ENCODE measurements at places on chromosomes 2 and 18.

DNA sequence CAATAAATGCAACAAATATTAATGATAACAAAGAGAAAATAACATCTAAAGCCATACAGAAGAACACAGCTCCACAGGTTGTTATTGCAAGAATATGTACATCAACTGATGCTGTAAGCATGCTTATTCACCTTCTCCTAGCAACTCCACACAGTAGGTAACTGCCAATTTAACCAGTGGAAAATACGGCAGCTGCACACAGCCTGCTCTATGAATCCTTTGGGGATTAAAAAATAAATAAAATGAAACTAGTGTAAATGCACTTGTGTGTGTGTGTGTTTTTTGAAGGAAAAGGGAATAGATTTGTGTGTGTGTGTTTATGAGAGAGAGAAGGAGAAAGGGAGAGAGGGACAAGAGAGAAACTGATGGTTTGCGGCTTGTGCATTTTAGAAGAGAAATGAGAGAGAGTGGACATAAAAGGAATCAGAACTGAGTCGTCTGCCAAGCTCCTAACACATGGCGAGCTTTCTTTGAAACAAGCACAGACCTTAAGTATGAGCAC is 96.2 kb upstream of the PDE1A start:
- no peak for DNase-seq

GRCh38 chr2:162155093-162155492 is 3.0 kb upstream of the GCG start:
- DNase-seq: no peak

DNA sequence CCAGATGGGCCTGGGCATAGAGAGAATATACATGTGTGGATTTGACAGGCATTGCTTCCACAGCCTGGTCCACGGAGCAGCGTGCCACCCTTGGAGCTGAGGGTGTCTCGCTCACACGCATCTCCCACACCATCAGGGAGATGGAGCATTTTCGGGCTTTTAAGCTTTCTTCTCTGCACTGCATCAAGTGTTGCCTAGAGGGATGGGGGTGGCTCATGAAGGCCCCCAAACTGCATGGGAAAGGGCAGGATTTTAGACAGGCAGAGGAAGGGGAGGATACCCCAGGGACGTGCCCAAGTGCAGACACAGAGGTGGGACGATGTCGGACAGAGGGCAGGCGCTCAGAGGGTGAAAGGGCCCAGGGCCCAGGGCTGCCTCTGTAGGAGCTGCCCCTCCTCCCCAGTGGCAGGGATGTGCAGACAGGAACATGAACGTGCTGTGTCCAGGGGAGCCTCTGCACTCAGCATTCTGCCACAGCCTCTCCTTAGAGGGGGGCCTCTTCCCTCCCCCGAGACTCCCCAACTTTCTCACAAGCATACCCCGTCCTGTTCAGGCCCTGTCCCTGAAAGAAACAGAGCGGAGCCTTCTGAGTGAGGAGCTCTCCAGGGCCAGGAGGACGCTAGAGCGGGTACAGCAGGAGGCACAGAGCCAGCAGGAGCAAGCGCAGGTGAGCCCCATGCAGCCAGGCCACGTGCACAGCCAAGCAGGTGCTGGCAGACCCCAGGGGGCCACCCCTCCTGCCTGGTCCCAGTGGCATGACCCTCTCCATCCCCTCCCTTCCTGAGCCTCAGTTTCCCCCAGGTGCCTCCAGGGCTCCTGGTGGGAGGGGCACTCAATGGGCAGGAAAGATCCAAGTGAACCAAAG is 42.9 kb upstream of the SNED1 start:
- DNase-seq: no peak

GRCh38 chr18:655445-655844 is 2.0 kb upstream of the TYMS start:
- DNase-seq: no peak

DNA sequence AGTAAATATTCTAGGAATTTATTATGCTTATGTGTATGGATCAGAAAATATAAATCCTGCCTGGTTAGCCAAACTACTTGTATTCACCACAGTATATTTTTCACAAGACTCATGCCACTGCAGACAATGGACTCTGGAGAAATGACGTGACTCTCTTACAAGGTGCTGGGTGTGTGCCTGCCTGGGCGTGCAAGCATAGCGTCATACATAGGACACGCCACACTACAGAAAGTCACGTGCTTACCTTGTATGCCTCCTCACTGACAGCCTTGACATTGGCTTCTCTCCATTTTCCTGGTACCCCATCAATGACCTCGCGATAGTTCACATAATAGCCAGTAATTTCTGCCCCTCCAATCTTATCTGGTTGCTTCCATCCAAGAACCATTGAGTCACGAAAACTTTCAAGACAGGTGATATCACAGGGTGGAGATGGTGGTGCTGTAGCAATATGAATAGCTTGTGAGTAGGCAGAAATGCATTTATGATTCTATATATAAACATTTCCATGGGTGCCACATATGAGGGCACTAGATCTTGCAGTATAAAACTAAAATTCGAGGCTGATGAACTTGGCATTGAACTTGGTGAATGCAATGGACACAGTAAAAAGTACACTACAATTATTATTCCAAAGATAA is 93.2 kb downstream of the MYOM1 start:
- no peak for DNase-seq

DNA sequence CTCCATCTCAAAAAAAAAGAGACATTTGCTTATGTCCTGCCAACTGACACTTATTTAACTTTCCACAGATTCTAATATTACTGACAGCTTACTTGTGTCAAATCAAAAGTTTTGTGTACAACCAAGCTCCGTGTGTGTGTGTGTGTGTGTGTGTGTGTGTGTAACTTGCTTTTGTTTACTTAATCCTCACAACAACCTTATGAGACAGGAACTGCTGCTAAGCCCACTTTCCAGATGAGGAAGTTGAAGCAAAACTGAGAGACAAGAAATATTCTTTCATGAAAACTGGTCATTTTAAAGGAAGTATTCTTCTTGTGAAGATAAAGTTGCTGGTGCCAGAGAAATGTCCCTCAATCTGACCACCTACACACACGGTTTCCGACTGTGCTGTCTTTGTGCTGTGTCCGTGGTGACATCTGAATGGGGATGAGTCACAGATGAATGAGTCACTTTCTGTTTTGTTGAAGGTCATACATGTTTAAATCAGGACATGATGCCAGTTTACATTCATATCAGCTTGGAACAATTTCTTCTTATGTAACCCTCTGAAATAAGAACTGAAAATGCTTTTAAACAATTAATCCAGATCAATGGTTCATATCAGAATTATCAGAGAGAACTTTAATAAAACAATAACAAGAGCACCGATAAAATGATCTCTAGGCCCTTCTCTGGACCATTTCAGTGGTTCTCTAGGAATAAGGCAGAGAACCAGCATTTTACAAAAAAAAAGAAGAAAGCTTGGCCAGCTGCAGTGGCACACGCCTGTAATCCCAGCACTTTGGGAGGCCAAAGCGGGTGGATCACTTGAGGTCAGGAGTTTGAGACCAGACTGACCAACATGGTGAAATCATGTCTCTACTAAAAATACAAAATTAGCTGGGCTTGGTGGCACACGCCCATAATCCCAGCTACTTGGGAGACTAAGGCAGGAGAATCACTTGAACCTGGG is 95.5 kb downstream of the THNSL2 start:
- no peak for DNase-seq

DNA sequence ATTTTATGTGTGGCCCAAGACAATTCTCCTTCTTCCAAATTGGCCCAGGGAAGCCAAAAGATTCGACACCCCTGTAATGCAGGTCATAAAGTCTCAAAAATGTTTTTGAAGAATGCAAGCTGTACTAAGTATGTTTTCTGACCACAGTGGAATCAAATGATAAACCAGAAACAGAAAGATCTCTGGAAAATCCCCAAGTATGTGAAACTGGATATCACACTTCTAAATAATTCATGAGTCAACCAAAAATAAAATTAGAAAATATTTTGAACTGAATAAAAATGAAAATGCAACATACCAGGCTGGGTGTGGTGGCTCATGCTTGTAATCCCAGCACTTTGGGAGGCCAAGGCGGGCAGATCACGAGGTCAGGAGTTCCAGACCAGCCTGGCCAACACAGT is 34.1 kb upstream of the UBE2F start:
- DNase-seq: no peak

DNA sequence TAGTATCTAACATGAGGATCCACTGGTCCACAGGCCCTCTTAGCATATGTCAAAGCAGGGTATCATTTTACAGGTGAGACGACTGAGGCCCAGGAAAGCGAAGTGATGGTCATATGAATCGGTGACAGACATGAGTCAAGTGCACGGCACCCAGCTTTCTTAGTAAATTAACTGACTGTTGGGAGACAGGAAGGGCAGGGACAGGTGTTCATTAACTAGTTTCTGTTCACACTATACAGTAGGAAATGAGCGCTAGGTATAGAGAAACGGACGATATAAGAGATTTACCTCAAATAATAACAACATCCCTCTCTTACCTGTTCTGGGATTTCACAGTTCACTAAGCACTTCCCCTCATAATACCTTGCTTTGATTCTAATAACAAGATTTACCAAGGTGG is 1.7 kb upstream of the SMARCAL1 start:
- DNase-seq: no peak

DNA sequence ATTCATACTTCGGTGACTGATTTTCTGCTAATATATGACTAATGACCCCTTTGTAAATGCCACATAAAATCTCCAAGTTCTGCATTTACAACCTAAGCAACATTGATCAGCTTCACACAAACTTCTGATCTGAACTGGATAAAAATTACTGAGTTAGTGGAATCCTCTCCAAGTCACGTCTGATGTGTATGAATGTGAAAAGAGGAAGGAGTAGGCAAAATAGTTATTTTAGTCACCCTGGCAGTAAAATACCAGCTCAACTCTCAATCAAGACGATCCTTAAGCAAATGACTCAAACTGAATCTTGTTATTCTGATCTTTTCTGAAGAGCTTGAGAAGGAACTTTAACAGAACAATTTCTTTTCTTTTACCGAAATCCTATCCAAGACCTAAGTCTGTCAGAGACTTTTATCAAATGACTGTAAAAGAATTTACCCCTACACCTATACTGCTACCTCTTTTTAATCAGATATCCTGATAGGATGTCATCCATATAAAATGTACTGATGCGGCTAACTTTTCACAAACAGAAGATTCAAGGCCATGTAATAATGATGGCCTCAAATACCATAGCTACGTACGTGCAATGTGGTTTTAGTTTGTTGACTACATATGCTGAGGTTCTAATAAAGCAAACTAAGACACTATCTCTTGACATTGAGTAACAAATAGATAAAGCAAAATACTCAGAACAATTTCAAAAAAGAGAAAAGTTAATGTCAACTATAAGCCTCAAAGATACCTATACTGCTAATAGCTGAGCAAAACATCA is 23.7 kb downstream of the CUL3 start:
- DNase-seq: no peak

DNA sequence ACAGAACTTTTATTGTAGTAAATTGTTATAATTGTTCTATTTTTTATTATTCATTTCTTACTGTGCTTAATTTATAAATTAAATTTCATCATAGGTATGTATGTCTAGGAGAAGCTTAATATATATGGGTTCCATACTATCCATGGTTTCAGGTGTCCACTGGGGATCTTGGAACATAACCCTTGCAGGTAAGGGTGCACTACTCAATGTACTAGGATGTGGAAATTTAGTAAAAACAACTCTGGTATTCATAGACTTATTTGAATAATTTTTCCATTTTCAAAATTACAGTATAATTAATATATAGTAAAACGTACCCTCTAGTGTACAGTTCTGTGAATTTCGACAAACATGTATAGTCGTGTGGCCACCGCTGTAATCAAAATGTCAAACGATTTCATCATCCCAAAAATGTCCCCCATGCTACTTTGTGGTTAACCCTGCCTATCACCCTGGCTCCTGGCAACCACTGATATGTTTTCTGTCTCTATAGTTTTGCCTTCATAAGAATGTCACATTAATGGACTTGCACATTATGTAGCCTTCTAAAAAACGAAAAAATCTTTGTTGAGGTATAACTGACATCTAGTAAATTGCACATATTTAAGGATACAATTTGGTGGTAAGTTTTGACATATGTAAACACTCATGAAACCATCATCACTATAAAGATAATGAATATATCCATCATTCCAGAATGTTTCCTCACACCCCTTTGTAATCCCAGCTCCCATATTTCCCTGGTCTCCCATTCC is 45.7 kb downstream of the ARL5A start:
- DNase-seq: no peak

DNA sequence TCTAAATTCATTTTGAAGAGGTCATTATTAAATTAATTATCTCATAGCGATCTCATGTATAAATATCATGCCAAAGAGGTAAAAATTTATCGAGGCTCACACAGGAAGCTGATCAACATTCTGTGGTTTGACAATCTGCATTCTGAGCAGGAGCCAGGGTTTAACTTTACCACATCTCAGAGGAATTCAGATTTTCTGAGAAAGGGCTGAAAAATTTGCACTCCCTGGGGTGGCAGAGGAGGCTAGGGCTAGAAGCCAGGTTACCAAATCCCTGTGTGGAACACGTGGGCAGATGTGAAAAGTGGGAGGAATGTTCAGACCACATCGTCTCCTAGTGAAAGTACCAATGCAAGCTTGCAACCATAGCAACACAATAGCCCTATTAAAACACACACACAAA is 63.5 kb upstream of the CTLA4 start:
- DNase-seq: no peak

All from HuH-7 (cell line).